NCI-H187 (cell line): ENCODE measurements at places on chromosomes 11 and 22.

GRCh38 chr11:125569915-125570621 lies 791 bp downstream of the EI24 start:
- no peak for DNase-seq

DNA sequence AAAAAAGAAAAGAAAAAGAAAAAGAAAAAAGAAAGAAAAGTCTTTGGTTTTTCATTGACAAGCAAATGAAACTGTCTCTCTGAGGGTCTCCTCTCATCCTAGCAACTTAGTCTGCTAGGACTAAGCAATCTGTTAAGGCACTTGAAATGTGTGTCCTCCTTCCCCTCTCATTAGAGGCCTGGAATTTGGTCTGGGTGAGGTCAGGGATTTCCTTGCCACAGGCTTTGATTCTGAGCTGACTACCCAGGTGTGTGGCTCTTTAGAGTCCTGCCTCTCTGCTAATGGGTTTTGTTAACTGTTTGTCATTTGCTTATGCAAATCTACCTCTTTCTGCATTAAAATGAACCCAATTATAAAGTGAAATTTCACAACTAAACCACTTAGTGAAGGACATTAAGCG lies 18.3 kb upstream of the PKNOX2 start:
- DNase-seq, result no peak

GRCh38 chr11:37721485-37721884 lies 1123.4 kb upstream of the RAG2 start:
- no peak for DNase-seq

- DNase-seq, result no peak
Measured at GRCh38 chr22:27732391-27732790, 69.2 kb downstream of the MN1 start.
